HEK293T (cell line): ENCODE measurements at places on chromosomes 5 and 9.

DNA sequence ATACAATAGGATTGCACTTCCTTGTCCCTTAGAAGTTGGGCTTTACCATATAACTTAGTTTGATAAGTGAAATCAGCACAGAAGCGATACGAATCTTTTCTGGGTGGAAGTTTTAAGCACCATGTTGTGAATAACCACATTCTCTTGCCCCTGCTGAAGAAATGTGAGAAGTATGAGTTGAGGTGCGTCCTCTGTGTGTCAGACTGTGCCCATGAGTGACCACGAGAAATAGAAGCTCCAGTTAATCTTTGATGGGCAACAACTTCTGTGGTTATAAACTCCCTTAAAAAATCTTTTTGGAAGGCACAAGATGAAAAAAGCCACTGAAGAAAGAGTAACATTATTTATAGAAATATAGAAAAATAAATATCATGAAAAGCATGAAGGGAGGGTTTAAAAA lies 668.2 kb downstream of the DTWD2 start:
- DNase-seq = no peak

DNA sequence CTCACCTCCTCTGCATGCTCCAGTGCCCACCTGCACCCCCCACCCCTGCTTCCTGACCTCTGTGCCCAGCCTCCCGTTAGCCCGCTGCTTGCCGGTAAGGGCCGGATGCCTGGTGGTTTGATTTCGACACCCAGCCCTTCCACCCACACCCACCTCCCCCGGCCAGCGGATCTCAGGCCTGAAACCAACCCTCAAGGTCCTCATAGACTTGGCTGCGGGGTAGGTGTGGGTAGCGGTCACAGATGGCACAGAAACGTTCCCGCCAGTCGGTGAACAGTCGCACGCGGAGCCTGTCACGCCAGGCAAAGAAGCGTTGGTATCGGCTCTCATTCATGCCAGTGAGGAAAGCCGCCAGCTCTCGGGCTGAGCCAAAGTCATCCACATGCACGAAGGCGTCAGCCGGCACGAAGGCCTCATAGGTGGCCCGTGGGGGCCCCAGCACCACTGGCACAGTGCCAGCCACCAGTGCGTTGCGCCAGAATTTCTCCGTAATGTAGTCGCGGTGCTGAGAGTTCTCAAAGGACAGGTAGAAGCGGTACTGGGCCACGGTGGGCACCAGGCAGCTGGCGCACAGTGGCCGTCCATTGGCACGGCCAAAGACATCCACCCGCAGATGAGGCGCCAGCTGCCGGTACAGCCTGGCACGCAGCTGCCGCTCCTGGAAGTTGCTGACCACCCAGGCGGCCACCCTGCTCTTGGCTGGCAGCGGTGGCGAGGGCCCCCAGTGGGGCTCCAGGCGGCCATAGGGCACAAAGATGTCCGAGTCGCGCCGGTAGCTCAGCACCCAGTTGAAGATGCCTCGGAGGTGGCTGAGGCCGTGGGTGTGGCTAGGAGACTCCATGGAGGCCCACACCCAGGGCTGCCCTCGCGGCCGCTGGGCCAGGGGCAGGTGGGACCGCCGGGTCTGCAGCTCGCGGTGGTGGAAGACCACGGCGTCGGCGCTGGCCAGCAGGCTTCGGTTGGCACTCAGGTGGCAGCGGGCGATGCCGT lies 1.1 kb downstream of the FUT7 start:
- DNase-seq = no peak

DNA sequence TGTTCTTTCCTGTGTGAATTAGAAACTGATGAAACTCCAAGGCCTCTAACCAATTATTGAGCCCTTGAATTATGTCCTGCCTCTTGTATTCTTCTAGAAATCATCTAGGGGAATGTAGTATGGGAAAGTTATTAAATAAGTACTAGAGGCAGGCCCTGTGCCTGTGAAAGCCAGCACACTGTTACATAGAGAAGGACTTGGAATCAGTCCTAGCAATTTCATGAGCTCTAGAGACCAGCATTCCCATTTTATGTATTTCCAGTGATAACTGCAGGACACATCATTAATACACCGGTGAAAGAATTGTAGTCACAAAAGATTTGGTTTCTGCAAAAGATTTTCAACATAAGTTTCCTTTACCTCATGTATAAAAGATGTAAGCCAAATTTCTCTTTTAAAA lies 168.5 kb upstream of the VLDLR start:
- no peak for DNase-seq

DNA sequence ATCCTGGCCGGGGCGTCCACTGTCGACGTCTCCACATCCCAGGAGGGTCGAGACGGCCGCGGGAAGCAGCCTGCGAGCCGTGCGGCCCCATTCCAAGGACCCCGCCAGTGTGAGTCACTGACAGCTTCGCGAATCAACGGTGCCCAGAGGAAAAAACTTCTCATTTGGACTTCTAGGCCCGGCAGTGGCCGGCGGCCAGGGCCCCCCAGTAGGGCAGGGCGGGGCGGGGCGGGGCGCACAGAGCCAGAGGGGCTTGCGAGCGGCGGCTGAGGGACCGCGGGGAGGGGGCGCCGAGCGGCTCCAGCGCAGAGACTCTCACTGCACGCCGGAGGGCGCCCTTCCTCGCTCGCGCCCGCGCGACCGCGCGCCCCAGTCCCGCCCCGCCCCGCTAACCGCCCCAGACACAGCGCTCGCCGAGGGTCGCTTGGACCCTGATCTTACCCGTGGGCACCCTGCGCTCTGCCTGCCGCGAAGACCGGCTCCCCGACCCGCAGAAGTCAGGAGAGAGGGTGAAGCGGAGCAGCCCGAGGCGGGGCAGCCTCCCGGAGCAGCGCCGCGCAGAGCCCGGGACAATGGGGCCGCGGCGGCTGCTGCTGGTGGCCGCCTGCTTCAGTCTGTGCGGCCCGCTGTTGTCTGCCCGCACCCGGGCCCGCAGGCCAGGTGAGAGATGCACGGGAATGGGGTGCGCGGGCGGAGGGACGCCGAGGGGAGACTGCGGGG lies at the start of gene F2R:
Gene F2R, plus strand, starts transcription at position 391 of the 720 bp plus-strand sequence. Its CDS starts 182 bp downstream, at position 573.
- peak; percentile 85 for DNase-seq

DNA sequence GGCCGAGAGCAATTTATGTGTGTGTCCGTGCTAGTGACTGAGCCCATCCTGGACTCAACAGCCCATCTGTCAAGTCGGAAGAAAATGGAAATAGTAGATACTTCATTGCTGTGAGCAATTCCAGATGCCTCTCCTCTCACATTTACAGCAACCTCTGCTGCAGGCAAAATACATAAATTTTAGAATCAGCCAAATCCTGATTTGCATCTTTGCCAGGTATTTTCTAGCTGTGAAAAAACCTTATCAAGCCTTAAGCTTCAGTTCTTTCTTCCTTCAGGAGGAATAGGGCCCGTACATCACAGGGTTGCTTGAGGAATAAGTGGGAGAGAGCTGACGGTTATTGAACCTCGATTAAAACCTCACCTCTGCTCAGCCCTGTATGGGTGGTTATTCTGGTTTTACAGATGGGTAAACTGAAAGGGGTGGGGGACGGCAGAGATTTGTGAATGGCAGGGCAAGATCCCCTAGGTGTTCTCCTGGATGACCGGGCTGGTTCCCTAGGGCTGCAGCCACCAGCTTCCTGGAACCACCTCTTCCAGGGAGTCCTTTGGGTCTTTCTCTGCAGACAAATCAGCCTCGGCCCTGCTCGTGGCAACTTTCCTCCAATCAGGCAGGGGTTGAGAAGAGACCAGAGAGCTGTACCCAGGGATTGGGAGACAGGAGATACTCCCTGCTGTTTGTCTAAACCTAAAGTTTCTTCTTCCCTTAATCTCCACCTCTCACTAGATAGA lies 5.3 kb upstream of the MSX2 start:
- DNase-seq = no peak

DNA sequence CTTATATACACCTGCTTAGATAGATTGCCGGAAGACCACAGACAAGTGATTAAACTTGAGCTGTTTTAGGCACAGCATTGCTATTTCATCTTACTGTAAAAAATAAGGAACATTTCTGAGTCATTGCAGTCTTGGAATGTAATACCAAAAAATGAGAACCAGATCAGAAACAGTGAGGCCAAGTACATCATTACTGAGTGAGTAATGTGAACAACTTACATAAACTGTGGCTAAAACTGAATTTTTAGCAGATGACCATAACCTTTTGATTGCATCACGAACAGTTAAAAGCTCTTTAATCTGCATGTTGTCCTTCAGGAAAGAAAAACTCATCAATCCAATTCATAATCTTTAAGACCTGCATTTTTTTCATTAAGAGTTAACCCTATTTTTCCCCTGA lies 157.1 kb upstream of the FGF10 start:
- no peak for DNase-seq

DNA sequence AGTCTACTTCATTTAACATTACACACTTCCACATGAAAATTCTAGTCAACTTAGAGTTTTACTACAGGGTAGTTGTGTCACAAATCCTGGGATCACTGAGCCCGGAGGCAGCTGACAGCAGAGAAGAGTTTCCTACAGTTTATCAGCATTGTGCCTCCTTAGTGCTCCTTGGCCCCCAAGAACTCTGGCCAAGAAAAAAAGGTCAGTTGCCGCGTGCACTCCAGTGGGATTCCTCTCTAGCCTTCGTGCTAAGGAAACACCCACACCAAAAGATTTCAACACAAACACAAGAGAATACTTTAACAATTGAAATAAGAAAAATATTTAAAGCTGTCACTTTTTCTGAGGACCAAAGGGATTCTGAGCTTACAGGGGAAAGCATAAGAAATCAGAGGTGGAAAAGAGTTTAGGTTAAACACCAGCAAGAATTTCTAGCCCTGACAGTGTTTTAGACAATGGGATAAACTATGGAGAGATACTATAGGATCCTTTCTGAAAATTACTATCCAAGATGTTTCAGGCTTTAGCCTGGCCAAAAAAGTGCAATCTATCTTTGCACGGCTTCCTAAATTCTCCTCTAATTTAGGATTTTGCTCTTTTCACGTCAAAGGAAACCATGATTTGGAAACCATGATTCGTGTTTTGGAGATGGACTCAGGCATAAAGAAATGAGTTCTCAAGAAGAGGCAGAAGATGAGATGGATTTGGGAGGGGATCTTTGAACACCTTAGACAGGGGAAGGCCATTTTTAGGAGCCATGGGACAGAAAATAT lies 606.8 kb downstream of the RAB3C start:
- DNase-seq = no peak

DNA sequence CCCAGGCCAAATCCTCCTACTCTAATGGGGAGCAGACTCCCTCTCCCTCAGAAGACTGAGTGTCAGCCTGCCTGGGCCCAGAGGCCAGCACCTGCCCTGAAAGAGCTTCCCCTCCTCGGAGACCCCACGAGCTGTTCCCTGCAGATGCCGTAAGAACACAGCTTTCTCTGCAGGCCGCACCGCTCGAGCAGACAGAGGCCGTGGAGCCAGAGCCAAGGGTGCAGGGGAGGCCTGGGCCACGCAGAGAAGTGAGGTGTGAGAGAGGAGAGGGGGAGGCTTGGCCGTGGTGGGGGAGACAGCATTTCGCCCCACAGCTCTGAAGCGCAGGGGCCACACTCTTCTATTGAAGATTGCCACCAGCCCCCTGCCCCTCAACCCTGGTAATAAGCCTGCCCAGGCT lies 62.8 kb upstream of the GARNL3 start:
- no peak for DNase-seq

DNA sequence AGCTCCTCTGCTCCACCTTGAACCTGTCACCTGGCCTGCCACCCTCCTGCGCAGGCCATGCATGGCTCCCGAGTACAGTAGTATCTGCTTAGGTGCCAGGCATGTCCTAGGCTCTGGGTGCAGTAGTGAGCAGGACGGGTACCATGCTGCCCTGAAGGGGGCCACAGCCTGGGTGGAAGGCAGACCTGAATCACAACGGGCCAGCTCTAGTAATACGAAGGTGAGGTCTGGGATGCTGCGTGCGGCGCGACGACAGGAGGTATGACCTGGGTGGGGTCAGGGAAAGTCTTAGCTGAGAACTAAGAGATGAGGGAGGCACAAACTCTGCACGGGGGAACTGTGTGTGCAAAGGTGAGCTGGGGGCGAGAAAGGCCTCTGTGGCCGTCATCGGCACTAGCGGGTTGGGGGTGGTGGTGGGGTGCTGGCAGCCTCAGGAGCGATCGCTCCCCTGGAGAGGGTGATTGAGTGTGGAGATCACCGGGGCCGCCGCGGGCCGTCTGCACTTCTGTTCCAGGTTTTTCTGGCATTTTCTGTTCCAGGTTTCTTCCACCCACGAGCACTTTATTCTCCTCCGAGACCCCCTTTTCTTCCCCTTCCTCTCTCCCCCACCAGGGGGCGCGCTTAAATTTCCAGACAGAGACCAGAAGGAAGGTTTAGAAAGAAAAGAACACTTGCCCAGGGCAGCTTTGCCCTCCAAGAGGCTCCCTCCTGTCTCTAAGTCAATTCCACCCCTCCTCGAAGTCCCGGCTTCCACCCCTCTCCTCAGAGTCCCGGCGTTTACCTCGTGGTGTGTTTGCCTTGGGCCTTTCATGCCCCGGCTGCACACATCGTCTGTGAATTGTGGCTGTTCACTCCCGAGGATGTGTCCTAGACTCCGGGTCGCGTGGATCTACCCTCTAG lies 15.1 kb downstream of the PDLIM4 start:
- peak; percentile 71 for DNase-seq

GRCh38 chr5:73950912-73951430 lies 325.0 kb downstream of the ARHGEF28 start:
- DNase-seq = no peak

- no peak for DNase-seq
Measured at GRCh38 chr9:130732136-130732535, 38.6 kb downstream of the EXOSC2 start.

DNA sequence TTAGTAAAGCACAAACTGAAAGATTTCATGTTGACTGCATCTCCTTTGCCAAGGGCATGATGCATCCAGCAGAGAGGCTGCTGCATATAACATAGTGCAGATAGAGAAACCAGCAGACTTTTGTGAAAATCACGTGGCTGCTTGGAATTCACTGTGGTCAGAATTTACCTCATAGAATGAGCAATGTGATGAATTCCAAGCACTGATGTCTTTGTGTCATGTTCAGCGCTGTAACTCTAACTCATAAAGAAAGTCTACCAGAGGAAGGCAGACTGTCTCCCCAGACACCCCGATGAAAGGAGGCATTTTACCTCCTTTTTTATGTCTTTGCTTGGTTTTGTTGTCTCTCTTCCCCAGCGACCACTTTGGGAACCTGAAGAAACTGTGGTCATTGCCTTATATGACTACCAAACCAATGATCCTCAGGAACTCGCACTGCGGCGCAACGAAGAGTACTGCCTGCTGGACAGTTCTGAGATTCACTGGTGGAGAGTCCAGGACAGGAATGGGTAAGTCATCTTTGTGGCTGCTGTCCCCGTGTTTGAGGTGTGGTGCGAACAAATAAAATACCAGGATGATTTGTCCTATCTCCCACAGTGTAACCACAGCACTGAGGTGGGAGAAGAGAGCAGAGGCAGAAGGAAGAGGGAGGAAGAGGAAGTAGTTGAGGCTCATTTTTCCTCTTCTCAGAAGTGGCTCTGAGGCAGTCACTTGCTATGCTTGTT lies 42.0 kb downstream of the ITK start:
- DNase-seq = no peak

- no peak for DNase-seq
Measured at GRCh38 chr9:106878934-106879333, 16.0 kb downstream of the ZNF462 start.

GRCh38 chr9:89533411-89534095 lies 35.6 kb upstream of the SEMA4D start:
- DNase-seq = no peak

GRCh38 chr9:92328225-92328624 lies 2.5 kb downstream of the CENPP start:
- peak; percentile 20 for DNase-seq

GRCh38 chr5:73496984-73497457 lies 1.2 kb upstream of the BTF3 start:
- peak; percentile 63 for DNase-seq

GRCh38 chr5:1228120-1228519 lies 2.9 kb downstream of the SLC6A18 start:
- no peak for DNase-seq
